ENCODE measurements at places on chromosomes 11 and 22.

DNA sequence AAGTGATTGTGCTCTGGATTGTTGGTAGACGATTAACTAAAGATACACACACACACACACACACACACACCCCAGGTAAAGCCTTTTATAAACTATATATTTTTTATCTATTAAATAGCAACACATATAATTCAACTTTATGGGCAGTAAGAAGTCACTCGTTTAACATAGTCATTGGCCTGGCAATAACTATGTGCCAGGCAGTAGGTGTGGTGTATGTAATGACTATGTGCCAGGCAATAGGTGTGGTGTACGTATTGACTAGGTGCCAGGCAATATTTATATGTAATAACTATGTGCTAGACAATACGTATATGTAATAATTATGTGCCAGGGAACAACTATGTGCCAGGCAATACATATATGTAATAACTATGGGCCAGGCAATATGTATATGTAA lies 40.0 kb upstream of the TENM4 start:
- no peak for DNase-seq

DNA sequence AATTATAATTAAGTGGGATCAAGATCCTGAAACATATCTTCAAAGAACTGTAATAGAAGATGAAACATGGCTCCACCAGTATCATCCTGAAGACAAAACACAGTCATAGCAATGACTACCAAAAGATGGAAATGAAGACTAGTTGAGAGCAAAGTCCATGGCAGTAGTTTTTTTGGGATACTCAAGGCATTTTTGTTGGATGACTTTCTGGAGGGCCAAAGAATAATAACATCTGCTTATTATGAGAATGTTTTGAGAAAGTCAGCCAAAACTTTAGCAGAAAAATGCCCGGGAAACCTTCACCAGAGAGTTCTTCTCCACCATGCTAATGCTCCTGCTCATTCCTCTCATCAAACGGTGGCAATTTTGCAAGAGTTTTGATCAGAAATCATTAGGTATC lies 809.4 kb upstream of the RAG2 start:
- DNase-seq, result no peak

DNA sequence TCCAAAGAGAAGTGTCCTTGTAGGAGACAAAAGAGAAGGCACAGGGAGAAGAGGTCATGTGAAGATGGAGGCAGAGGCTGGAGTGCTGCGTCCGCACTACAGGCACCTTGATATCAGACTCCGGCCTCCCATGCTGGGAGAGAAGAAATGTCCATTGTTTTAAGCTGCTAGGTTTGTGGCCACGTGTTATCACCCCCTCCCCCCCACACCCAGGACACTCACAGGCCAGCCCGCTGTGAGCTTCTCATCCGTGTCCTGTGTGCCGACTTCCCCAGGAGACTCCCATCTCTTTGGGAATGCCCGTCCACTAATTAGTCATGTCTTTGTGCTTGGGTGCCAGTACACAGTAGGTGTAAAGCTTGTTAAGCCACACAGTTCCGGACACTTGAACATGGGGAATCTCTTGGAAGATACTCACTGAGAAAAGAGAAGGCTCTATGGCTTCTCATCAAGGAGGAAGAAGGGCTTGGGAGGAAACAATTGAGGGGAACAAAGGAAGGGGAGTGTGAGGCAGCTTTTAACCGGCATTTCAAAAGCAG lies 1234.7 kb downstream of the TBC1D22A start:
- no peak for DNase-seq

GRCh38 chr11:65314501-65315203 lies at the start of gene CDC42EP2:
TSS of gene CDC42EP2 (plus strand) at chr11:65314866. CDS start at chr11:65320899, 6,033 bp downstream.
- peak; percentile 78 for DNase-seq

DNA sequence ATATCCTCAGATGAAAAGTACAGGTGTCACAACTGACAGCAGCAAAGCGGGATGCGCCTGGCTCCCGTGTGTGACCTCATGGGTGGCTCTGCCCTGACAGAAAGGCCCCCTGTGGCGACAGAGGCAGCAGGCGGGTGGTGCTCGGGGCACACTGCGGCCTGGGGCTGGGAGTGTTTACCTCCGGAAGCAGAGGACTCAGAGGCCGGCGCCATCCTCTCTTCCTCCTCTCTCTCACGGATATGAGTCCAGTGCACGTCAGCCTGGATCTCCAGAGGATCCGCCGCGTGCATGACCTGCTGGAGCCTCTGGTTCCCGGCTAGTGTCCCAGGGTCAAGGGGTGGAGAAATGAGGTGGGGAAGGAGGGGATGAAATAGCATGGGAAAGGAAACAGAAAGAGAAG lies 53.2 kb upstream of the BID start:
- DNase-seq, result no peak

DNA sequence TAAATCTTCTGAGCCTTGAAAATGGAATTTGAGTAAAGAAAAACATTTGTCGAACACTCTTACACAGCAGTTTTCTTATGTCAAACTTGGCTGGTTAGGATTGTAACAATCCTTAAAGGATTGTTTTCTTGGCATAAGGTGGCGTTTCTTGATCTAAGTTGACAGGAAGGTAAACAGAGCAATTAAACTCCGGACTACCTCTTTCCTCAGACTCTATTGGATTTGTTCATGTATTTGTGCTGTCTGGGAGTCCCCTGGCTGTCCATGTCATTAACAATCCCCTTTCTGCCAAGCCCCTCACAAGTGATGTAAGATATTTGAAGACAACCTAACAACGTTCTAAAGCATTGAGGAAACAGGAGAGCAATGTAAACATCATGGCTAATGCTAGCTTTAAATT lies 222.5 kb upstream of the SNX19 start:
- DNase-seq, result no peak

GRCh38 chr22:23696326-23696851 lies 5.6 kb downstream of the RGL4 start:
- DNase-seq, result no peak

DNA sequence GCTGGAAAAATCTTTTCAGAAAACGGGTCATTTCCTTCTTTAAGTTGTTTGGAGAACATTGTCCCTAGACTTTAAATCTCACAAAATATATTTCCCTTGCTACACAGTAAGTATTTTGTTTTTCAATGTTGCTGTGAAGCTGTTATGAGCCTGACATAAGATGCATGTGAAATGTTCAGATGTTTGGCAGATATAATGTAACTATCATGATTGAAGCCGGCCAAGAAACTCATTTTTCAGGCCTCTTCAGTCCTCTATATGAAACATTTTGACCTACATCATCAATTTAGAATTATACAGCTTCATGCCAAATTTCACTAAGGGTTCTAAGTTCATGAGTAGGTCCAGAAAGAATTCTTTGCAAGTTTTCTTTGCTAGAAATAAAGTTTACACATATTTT lies 133.8 kb downstream of the JRKL start:
- no peak for DNase-seq

GRCh38 chr11:47233989-47234668 lies 14.5 kb downstream of the ACP2 start:
- DNase-seq, result peak; percentile 74

DNA sequence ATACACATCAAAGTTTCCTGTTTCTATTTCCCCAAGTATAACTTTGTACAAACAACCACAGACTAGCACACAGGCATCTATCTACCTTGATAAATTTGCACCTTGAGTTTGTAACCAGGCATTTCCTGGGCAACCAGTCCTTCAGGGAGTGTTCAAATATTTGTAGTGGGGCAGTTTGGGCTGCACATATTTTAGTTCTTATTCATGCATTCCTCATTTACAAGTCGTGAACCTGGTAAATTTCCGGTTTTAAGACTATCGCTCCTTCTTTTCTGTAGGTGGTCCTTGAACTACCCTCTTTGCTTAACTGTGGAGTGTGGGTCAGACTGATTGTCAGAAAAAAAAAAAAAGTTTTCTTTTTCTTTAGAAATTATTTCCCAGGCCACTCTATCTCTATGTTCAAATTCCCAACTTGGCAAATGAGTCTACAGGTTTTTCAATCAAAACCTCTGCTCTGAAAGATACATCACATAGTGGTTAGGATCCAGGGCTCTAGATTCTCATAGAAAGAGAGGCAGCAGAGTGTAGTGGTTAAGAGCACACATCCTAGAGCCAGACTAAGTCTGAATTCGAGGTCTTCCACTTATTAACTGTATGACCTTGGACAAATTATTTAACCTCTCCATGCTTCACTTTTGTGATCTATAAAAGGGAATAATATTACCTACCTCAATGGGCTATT lies 201.5 kb downstream of the SOX6 start:
- no peak for DNase-seq

GRCh38 chr22:49548356-49549202 lies 279.1 kb downstream of the BRD1 start:
- DNase-seq, result no peak

DNA sequence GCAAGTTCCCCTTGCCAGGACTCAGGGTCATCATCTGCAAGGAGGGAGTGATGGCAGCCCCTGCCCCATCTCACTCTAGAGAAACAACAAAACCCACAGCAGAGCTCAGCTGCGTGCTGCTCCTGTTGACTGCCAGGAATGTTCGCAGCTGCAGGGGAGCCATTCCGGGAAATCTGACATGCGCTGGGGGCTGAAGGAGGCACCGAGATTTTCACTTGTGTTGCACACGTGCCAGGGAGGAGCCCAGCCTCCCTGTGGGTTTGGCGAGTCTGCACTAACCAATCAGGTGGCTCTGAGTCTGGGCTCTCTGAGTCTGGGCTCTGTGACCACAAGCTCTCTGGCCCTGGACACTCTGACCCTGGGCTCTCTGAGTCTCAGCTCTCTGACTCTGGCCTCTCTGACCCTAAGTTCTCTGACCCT lies 10.5 kb downstream of the FGF3 start:
- peak; percentile 34 for DNase-seq

- no peak for DNase-seq
Observed at GRCh38 chr11:72233056-72233772, 8.6 kb downstream of the INPPL1 start.

- no peak for DNase-seq
Observed at GRCh38 chr22:44632541-44633396, 69.2 kb upstream of the PRR5 start.

- DNase-seq, result peak; percentile 84
Observed at GRCh38 chr11:130827451-130828377, 88.6 kb downstream of the SNX19 start.

GRCh38 chr11:57336111-57336666 lies 497 bp upstream of the SSRP1 start:
- no peak for DNase-seq
